ENCODE measurements at places on chromosomes 3 and 15.

GRCh38 chr15:66411190-66411589, 24.5 kb downstream of the MAP2K1 start:
- peak; percentile 57 for DNase-seq

GRCh38 chr3:144564011-144564410, 592.4 kb downstream of the DIPK2A start:
- no peak for DNase-seq

- no peak for DNase-seq
Observed at GRCh38 chr3:14140668-14141067, 15.8 kb downstream of the TMEM43 start.

- DNase-seq: no peak
Observed at GRCh38 chr3:177833332-177833731, 636.0 kb upstream of the TBL1XR1 start.

DNA sequence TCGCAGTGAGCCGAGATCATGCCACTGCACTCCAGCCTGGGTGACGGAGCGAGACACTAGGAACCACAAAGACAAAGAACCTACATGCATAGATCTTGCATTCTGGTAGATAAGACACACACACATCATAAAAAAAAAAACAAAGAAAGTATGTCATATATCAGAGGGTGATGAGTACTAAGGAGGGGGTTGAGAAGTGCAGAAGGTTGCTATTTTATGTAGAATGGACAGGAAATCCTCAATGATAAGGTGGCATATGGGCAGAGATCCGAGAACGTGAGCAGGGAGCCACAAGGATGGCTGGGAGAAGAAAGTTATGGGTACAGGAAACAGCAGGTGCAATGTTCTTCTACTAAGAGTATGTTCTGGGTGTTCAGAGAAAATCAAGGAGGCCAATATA, 118.8 kb downstream of the MEX3B start:
- DNase-seq: no peak

GRCh38 chr3:146889626-146890025, 284.5 kb upstream of the PLSCR5 start:
- no peak for DNase-seq

- DNase-seq: no peak
Observed at GRCh38 chr15:62428851-62429598, 263.9 kb upstream of the C2CD4B start.

DNA sequence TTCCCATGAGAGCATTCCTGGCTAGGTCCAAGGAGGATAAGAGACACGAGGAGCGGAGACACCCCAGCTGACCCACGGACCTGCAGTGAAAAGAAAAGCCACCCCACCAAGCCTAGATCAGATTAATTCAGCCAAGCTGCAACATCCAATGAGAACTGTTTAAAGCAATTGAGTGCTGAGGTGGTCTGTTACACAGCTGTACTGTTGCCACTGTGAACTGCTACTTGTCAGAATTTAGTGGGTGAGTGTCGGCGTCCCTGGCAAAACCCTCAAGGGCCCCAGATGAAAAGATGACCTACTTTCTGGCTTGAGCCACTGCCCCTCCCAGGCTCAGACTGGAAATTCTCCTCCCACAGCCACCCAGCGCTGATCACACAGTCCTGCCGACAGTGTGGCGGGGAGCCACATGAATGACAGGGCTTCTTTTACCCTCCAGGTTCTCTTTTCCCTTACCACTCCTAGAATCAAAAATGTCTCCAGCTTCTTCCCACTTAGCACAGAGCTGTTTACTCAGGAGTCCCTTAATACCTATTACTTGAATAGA, 26.4 kb upstream of the KBTBD12 start:
- DNase-seq: peak; percentile 50

- no peak for DNase-seq
Observed at GRCh38 chr3:61518590-61518989, 42.8 kb upstream of the PTPRG start.

Data from suppressor macrophage treated with lipopolysaccharide for 1 hour (primary cell).